MV-4-11 (cell line): ENCODE measurements at places on chromosomes 1 and 21.

DNA sequence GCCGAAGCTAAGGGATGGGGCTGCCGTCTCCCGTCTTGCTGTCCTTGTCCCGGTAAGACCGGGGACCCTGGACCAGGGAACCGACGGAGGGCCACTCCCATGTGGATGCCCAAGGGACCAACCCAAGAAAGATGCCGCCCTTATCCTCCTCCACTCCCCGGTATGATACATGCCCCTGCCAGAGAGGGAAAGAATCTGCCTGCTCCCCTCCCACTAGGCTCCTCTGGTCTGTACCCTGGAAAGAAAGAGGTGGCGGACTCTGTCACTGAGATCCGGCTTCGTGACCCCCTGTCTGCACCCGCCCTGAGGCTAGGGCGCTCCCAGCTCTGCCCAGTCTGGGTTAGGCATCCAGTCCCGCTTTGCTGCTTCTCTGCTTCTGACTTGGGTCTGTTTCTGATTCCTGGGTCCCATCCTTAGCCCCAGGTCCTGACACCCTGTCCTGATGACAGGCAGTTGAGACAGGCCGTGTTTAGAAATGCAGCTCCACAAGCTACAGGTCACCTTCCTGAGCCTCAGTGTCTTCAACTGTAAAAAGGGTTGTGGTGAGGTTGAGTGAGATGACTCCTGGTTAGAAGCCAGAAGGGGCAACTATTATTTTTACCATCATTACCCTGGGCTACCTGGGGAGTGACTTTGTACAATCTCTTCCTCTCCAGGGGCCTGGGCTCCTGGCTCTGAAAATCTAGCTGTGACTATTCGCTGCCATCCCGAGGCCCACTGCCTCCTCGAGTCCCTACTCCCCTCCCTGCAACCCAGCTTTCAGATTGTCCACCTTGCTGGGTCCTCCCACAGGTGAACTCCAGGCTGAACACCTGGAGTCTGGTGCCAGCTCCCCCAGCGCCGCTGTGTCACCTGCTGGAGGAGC lies 3.7 kb downstream of the MATN1 start:
- peak; percentile 53 for DNase-seq

GRCh38 chr1:22334860-22335550 lies 116.6 kb upstream of the ZBTB40 start:
- no peak for DNase-seq

- no peak for DNase-seq
Measured at GRCh38 chr1:67784545-67785186, 48.6 kb downstream of the GNG12 start.

GRCh38 chr1:147434921-147435320 lies 106.4 kb upstream of the BCL9 start:
- no peak for DNase-seq

GRCh38 chr1:2248127-2248826 lies 20.2 kb downstream of the SKI start:
- DNase-seq = no peak
